ENCODE measurements at places on chromosomes 7 and 10.

DNA sequence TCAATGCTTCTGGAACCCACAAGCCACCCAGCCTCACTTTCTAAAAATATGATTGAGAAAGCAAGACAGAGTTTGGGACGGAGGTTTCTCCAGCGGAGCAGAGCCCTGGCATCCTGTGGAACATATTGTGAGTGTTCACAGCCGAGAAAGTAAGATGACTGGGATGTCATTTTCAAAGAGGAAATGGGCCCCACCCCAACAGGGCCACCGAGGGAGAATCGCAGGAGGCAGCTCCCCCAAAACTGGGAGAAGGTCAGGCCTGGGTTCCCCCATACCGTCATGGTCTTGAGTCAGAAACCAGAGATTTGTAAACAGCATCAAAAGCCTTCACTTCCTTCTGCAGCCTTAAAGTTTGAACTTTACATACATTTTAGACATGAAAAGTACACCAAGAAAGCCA, 560.0 kb downstream of the PTPRN2 start:
- DNase-seq, result no peak

DNA sequence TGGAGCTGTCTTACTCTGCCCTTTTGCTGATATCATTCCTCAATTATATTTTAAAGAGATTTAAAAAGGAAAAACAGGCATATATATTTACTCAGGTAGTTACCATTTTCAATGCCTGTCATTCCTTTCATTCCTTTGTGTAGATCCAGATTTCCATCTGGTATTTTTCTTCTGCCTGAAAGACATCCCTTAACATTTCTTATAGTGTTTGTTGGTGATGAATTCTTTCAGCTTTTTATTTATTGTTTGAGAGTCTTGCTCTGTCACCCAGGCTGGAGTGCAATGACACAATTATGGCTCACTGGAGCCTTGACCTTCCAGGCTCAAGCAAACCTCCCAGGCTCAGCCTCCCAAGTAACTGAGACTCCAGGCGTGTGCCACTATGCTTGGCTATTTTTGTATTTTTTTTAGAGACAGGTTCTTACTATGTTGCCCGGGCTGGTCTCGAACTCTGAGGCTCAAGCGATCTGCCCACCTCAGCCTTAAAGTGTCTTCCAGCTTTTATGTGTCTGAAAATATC, 5.6 kb upstream of the POM121 start:
- no peak for DNase-seq

DNA sequence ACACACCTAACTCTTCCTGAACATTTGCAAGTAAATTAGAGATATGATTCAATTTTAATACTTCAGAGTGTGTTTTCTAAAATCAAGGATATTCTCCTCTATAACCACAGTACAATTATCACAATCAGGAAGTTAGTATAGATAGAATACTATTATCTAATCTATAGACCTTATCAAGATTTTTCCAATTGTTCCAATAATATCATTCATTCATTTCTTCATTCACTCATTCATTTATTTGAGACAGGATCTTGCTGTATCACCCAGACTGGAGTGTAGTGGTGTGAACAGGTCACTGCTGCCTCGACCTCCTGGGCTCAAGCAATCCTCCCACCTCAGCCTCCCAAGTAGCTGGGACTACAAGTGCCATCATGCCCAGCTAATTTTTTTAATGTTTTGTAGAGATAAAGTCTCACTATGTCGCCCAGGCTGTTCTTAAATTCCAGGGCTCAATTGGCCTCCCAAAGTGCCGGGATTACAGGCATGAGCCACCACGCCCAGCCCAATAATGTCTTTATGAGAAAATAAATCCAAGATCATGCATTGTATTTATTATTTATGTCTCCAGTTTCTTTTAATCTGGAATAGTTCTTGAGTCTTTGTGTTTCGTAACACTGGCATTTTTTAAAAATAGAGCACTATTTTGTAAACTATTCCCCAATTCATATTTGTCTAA, 10.6 kb upstream of the MRPS16 start:
- DNase-seq, result no peak

DNA sequence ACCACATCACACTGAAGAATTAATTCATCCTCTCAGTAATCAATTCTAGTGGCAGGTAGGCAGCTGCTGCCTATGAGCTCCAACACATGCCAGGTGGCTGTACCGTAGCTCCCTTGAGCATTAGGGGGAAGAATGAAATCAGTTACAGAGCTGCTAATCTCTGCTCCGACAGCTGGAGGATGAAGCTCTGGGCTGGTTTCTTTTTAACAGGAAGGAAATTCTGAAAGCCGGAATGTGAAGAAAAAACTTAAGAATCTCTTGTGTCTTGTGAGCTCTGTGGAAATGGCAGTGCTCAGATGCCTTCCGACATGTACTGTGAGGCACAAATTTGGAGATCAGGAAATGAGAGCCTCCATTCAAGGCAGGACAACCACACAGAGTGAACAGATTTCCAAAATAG, 2.8 kb upstream of the AHCYL2 start:
- no peak for DNase-seq

GRCh38 chr7:517774-518629, 1.6 kb downstream of the PDGFA start:
- no peak for DNase-seq

DNA sequence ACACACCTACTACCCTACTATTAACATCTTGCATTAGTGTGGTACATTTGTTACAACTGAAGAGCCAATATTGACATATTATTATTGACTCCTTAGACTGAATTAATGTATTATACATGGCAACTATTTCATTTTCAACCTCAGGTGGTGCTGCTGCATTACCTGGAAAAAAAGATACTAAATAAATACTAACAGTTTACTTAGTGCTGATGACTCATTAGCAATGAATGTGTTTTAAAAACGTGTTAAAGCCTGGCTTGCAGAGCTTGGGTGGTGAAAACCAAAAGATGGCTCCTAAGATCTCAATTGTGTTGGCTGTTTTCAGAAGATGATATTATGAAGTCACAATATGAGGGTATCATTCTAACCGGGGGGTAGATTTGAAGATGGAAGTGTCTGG, 34.8 kb downstream of the CFAP43 start:
- no peak for DNase-seq

DNA sequence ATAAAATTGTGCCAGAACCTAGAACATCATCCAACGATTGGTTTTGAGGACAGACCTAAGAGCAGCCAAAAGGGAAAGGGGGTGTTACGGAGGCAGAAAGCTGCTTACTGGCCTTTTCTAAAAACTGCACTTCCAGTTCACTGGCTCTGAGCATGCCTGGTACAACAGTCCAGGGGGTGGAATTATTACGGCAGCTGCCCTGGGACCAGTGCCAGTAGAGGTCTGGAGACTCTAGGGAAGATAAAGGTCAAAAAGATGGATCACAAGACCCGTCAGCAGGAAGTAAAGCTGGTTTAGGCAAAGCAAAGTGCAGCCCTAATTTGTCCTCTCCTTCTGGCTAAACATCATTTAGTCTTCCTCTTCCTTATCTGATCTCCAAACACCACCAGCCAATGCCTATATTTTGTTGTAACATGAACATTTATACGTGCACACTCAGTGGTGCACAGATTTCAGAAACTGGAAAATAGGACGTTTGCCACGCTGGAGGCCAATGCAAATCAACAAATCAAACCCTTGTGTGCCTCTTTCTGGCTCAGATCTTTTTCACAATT, 216.4 kb upstream of the DPP6 start:
- DNase-seq, result no peak

DNA sequence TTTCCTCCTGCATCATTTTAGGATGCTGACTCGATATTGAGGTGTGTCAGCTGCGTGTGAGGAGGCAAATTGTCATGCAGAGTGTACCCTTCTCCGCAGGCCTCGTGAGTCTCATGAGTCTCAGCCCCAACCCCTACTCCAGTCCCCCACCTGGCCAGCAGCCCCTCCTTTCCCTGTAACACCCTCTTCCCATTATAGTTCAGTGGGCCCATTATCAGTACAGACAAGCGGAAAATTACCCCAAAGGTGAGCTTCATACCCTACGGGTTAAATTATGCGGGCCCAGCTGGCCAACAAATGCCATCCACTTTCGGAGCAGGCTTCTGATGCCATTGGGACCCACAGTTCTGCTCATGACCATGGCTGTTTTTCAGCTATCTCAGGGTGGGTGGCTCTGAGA, 25.2 kb downstream of the SFTPD start:
- no peak for DNase-seq

GRCh38 chr7:151342811-151343210, 1.2 kb downstream of the NUB1 start:
- peak; percentile 28 for DNase-seq

DNA sequence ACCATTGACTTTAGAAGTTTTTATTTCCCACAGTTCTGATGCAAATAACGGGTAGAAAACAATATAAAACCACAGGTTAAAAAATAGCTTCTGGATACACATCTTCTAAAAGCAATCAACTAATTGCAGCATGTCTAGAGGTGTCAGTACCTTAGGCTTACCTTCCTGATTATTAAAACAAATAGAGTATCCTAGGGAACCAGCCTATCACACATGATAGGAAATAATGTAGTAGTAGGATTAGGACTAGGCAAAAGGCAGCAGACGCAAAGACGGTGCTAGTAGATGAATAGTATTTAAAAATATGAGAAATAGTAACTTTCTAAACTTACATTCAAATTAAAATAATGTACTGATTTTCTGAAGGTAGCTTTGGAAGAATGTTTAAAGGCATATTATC, 41.7 kb upstream of the PHYHIPL start:
- no peak for DNase-seq

GRCh38 chr10:121325490-121326231, 272.6 kb downstream of the FGFR2 start:
- no peak for DNase-seq

- DNase-seq, result no peak
These were observed 368.9 kb downstream of the PLXDC2 start for GRCh38 chr10:20185116-20185515.

DNA sequence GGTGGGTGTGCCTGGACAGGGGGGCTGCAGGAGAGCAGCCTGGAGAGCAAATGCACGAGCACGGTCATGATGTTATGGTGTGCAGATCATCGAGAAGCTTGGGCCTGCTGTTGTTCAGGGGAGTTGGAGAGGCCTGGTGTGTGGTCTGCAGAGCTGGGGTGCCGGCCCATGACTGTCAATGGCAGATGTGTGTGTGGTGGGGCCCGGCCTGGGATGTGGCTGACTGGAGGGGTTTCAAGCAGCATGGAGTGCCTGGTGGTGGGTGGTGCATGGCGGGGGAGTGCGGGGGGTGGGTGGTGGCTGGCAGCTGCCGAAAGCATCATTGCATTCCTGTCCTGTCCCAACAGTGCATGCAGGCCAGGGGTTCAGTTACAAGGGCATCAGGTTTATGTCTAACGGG, 122.6 kb downstream of the DOCK1 start:
- DNase-seq, result no peak

DNA sequence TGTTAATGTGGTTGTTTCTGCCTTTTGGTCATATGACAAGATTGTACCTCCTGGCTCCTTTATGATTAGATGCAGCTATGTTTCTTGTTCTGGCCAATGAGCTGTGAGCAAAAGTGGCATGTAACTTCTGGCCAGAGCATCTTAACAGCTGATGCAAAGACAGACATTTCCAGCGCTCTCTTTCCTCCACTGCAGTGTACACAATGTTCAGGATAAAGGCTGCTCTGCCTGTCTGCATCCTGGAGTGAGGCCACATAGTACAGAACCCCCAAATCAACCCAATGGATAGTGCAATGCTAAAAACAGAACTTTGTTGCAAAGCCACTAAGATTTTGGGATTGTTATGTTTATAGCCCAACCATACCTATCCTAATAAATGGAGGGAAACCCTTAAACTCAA, 17.9 kb downstream of the EPC1 start:
- DNase-seq, result no peak

GRCh38 chr7:147833557-147833956, 757.0 kb upstream of the C7orf33 start:
- DNase-seq, result no peak

- DNase-seq, result no peak
These were observed 26.5 kb upstream of the C10orf71 start for GRCh38 chr10:49272251-49273081.

- DNase-seq, result no peak
These were observed 51.3 kb upstream of the FRMD4A start for GRCh38 chr10:14382022-14382421.

DNA sequence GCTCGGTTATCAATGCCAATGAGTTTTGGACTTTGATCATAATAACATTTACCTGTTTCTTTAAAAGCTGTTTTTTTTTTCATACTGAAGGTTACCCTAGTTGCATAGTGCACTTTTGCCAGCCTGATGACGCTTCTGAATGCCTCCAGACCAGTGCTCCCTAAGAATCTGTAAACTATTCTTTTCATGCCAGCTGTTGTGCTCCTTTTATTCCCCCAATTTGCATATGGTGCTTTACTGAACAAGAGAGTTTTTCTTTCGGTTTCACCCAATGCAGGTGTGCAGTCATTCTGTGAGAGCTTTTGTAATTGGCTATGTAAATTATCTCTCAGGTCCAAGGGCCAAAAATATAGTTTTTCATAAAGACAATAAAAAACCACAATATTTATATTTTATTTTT, 48.1 kb upstream of the GLCCI1 start:
- DNase-seq, result no peak

GRCh38 chr7:70131817-70132216, 533.5 kb downstream of the AUTS2 start:
- DNase-seq, result no peak

- DNase-seq, result no peak
These were observed 33.5 kb downstream of the HTRA1 start for GRCh38 chr10:122494833-122495232.

GRCh38 chr7:104225451-104225850, 17.6 kb upstream of the ORC5 start:
- no peak for DNase-seq

GRCh38 chr7:129066290-129067131, 11.6 kb upstream of the TNPO3 start:
- no peak for DNase-seq

DNA sequence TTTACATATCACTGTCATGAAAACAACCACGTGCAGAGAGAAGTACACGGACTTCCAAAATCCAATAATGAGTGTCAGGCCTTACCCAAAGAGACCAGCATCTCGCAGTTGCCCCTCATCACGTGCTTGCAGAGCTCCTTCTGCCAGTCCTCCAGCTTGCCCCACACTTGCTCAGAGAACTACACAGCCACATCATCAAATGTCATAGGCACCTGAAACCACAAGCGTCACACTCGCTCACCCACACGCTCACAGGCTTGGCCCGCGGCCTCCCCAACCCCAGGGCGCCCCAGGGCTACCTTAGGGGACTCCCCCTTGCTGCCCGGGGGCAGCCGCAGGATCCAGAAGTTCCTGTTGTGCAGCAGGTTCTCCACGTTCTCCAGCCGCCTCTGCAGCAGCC, 123.4 kb upstream of the ZNF746 start:
- DNase-seq, result no peak

- DNase-seq, result no peak
These were observed 566.8 kb downstream of the SDK1 start for GRCh38 chr7:3867863-3868262.

Measured in hematopoietic multipotent progenitor cell treated with erythropoietin and hydrocortisone succinate and interleukin-3 and kit ligand, for 17 days (in vitro differentiated cells).